Breast epithelium (tissue), 4 donors: ENCODE measurements at places on chromosomes 1 and 21. TPM values are rescaled to one million over a fixed set of nuclear protein-coding genes. Genes with fewer than 3 reads are reported as not detected.

DNA sequence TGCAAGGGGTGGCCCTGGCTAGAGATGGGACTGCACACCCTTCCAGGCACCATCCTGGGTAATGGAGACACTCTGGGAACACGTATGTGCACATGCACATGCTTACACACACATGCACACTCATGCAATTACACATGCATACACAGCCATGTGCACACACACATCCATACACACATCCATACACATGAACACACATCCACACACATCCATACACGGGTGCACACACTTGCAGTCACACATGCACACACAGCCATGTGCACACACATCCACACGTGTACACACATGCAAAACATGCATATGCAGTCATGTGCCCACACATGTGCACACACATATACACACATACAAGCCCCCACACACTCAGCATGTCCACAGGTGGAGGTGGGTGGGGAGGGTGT is 22.3 kb upstream of the POFUT2 start:
- no peaks in the 10 kb centered on the region for H3K36me3 ChIP-seq
- H3K4me3 ChIP-seq = no peak overlapping the region
- peaks cover 3% of the 10 kb centered on the region for H3K4me1 ChIP-seq
- no peaks in the 10 kb centered on the region for H3K27me3 ChIP-seq
- peak overlapping the region; percentile 90 for H3K27ac ChIP-seq

The SLAMF8 gene
- 12.3 TPM for total RNA-seq

The KCNE1 gene
- total RNA-seq = 2.2 TPM

The RAB42 gene
- total RNA-seq = 8.0 TPM

- no peak for DNase-seq
- no peak overlapping the region for H3K27ac ChIP-seq
- H3K4me1 ChIP-seq = no peaks in the 10 kb centered on the region
- H3K27me3 ChIP-seq = no peaks in the 10 kb centered on the region
- H3K36me3 ChIP-seq = no peaks in the 10 kb centered on the region
These were observed 2.4 kb upstream of the PTPRC start for GRCh38 chr1:198636391-198636790.
